ENCODE measurements at places on chromosomes 6 and 20.

- no peak for DNase-seq
Observed at GRCh38 chr6:109478222-109478805, 4.7 kb downstream of the ZBTB24 start.

GRCh38 chr20:47708953-47709833 is 76.1 kb downstream of the SULF2 start:
- DNase-seq = no peak

DNA sequence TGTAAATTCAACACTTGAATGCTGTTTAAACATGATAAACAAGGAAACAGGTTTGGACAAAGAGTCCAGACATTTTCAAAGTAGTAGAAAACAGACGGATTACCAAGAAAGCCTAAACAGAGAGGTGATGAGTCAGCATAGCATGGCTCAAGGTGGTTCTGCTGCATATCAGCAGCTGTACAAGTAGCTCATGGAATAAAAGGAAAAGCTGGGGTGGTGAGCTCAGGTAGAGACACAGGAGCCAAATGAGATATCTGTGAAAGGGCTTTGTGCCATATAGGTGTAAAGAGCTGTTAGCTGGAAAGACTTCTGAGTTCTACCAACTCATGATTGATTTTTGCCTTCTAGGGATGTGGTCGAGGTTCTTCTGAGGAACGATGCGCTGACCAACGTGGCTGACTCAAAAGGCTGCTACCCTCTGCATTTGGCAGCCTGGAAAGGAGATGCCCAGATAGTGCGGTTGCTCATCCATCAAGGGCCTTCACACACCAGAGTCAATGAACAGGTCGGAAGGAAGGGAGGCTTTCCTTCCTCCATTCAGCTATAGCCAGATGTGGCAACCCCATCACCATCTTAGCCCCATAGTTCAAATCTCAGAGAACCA is 80.7 kb downstream of the ANKS1A start:
- no peak for DNase-seq

DNA sequence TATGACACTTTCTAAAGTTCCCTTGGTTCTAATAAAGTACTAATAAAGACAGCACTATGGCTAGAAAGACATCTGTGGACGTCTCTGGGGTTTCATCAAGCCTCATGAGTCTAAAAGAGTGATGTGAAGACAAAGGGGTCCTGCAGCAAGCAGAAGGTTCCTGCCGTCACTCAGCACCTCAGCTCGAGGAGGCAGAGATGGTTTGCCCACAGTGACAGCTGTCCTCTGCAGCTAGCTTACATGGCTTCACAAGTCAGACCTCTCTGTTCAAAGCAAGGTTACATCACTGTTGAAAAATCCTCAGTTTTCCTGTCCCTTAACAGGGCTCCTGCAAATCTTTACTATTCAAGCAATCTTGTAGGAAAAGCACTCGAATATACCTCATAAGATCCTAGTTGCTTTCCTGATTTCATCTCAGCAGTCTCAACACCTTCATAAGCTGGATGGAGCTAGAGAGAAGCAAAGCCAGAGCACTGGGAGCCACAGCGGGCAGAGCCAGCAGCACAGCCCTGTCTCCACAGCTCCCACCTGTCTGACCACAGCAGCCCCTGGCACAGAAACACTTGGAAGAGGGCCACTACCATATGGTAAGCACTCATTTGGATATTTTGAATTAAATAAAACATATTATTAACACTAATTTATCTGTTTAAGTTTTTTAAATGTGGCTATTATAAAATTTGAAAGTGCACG is 202.3 kb downstream of the GMDS start:
- no peak for DNase-seq

- no peak for DNase-seq
Observed at GRCh38 chr20:31869673-31869941, 720 bp downstream of the DUSP15 start.

- no peak for DNase-seq
Observed at GRCh38 chr6:25217302-25217701, 61.9 kb upstream of the CARMIL1 start.

DNA sequence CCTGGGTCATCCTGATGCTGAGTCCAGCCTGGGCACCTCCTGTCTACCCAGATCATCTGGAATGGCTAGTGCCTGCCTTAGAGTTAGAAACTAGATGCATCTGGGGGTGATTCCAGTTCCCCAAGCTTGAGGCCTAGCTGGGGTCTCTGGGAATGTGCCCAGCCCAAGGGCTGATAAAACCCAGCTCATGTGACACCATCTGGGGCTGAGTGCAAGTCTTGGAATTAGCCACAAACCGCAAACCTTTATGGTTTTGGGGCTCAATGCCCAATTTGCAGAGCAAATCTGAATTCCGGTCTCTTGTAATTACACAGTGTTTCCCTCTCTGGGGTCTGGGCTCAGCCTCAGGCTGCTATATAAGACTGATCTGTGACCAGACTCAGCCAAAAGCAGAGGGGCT is at the start of gene BPIFB4:
Gene BPIFB4 (plus strand): TSS at position 385 of the 400 bp plus-strand sequence. CDS start 1,884 bp downstream, outside the sequence.
- DNase-seq = no peak

- DNase-seq = no peak
Observed at GRCh38 chr20:55009066-55009465, 533.7 kb downstream of the DOK5 start.
